Fibroblast of mammary gland (primary cell): ENCODE measurements at places on chromosomes 4 and X.

DNA sequence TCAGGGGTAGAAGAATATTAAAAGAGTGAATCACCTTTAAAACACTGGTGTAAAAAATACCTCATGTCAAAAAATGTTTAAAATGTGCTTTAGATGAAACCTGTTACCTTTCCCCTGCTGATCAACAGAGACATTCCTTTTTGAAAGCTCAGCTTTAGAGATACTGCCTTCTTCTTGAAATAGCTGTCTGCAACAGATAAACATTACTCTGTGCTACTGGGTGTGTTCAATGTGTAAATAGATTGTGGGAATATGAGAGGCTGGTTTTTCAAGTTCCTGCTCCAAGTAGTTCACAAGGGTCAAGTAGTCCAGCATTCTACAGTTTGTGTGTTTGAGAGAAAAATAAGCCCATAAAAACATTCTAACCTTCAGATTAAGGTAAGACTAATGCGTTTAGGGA lies at the start of gene SYTL5:
TSS of gene SYTL5 (plus strand) at position 263 of the 400 bp plus-strand sequence. CDS start 27,337 bp downstream, outside the sequence.
- DNase-seq = no peak

DNA sequence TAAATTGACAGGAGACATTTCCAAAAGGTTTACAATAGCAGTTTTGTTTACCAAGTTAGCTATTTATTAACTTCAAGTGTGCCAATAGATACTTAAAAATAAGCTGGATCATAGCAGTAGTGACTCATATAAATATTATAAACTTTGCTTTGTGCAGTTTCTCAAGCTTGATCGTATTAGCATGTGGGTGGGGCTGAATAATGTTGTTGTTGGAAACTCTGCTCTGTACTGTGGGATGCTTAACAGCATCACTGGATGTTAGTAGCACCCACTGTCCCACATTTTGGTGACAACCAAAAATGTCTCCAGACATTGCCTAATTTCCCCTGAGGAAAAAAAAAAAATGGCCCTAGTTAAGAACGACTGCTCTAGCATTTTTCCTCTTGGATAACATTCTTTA lies 855.2 kb upstream of the ADGRL3 start:
- DNase-seq = no peak

- peak; percentile 59 for DNase-seq
Measured at GRCh38 chrX:12814420-12814819, 23.2 kb downstream of the PRPS2 start.

DNA sequence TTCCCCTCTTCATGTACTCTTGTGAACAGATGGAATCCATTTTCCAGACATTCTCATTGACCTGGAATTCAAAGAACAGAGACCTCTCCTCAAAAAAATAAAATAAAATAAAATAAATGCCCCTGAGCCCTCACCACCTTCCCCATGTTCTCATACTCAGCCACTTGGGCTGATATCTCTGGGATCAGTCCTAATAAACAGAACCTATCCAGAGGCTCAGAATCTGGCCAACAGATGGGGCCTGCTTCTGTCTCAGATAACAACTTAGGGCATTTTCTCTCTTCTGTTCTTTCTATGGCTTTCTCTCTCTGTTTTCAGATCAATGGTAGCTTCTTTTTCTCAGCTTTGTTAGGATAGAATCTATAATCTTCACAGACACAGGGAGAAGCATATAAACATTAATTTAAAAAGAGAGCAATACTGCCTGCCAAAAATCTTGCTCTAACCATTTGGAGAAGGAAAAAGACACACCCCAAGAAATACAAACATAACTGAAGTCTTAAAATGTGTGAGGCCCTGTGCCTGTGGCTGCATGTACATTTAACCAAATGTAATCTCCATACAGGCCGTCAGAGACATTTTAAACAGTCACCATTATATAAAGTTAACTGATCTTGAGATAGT lies 907.1 kb downstream of the FAT4 start:
- DNase-seq = no peak

DNA sequence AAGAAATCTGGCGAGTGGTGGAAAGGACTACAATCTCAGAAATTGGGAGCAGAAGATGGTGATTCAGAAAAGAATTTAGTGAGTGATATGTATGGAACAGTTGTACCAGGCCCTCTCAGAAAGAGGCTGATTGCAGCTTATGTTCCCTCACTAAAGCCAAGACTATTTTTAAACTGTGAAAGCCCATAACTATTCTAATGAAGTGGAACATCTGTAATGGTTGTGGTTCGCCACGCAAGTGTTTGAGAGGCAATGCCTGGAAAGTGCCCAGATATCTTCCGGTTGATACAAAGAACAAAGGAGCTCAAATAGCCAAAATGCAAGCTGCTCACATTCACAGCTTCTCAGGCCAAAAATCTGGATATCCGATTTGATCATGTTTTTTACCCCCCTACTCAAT lies 1250.7 kb downstream of the RAPGEF2 start:
- DNase-seq = no peak
